ENCODE measurements at places on chromosomes 13 and 19.

GRCh38 chr13:47211106-47211505 lies 314.3 kb upstream of the HTR2A start:
- peak; percentile 51 for DNase-seq

GRCh38 chr19:28963486-28964250 lies 249.3 kb downstream of the UQCRFS1 start:
- DNase-seq, result no peak

DNA sequence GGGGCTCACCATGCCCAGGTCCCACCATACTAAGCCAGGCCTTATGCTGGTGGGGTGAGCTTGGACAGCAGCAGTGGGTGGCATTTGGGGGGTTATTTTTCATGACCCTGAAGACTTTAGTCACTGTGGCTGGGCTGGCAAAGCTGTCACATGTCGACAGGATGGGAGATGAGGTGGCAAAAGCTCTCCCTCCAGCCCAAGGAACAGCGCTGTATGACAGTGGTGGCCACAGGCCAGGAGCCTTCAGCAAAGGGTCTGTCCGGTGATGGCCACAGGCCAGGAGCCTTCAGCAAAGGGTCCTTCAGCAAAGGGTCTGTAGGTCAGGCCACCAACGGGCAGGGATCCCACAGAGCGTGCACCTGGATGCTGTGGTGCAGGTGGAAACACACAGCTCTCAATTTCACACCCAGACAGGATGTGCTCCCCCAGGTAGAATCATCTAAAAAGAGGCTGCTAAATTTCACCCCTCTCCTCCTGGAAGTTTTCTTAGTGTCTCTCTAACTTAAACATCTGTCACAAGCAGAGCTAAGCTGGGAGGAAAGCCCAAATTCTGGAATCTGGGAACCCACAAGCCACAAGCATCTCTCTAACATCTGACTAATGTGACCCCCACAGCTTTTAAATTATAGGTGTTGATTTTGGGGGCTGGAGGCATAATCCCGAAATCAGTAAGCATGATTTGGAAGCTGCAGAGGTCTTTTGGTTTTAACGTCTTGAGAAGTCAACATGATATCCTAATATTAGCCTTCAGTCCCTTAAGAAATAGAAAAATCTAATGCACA lies 23.0 kb downstream of the COL4A1 start:
- no peak for DNase-seq

DNA sequence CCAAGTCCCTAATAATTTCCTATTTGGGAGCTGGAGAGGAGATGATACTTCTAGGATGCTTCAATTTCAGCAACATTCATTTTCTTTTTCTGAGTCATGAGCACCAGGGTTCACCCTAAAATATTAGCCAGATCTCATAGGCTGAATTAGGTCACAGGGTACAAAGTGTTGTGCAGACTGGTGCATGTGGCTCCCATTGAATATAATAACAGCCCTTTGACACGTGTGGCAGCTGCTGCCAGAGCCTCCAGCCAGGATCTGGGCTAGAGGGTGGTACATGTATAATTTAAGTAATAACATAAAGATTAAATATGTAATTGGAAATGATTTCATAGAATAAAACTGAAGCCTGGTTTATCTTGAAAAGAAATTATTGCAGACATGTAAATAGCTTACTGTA lies 244.9 kb downstream of the ATP8A2 start:
- no peak for DNase-seq

GRCh38 chr19:21569494-21569865 lies 64.1 kb downstream of the ZNF429 start:
- DNase-seq, result peak; percentile 53

DNA sequence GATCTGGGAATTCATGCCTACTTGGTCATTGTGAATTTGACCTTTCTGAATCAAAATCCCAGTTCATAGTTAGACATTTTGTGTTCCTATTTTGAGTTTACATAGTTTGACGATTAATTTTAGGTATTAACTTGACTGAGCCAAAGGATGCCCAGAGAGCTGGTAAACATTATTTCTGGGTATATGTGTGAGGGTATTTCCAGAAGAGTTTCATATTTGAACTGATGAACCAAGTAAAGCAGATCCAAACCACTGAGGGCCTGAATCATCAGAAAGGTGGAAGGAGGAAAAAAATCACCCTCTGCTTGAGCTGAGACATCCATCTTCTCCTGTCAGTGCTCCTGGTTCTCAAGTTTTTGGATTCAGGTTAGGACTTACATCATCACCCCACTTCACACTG lies 116.6 kb downstream of the CYSLTR2 start:
- DNase-seq, result no peak

DNA sequence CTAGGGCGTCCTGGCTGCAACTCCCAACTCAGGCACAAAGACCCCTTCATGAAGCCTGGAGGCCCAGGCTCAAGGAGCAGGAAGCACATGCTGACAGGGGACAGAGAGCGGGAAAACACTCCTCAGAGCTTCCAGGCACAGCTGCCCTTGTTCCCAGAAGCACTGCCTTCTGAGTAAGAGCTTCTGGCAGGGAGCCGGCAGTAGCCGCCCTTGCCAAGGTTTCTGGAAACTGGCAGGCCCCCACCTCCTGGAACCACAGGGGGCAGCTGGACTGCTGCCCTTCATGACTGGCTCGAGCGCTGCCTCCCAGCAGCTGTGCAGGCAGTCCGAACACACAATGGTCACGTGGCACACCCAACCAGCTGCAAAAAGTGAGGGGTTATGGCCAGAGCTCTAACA lies 33.6 kb upstream of the EPHX3 start:
- DNase-seq, result peak; percentile 90

GRCh38 chr13:30373727-30374126 lies 48.6 kb upstream of the UBE2L5 start:
- no peak for DNase-seq

DNA sequence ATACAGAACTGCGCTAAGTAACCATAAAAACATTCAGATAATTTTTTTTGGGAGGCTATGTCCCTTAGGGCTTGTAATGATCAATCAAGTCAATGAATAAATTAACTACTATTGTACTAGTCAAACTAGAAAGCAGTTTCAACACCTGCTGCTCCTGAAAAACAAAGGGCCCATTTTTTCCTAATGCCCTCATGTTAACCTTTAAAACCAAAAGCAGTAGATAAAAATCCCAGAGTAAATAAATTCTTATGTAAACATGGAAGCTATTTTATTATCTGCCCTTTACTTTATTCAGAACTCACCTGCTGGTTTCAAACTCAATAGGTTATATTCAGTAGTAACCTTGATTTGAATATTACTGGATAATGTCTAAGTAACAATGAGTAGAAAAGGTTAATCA lies 159.5 kb upstream of the STARD13 start:
- no peak for DNase-seq

DNA sequence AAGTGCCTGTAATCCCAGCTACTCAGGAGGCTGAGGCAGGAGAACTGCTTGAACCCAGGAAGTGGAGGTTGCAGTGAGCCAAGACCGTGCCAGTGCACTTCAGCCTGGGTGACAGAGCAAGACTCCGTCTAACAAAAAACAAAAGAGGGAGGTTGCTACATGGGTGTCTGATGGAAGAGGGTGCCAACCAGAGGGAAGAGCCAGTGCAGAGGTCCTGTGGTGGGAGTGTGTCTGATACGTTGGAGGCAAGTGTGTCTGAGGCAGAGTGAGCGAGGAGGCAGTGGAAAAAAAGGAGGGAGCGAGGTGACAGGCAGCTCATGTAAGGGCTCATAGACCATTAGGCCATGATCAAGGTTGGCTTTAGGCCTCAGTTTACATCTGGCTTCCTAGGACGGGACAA lies 6.8 kb downstream of the PDE4A start:
- DNase-seq, result no peak

DNA sequence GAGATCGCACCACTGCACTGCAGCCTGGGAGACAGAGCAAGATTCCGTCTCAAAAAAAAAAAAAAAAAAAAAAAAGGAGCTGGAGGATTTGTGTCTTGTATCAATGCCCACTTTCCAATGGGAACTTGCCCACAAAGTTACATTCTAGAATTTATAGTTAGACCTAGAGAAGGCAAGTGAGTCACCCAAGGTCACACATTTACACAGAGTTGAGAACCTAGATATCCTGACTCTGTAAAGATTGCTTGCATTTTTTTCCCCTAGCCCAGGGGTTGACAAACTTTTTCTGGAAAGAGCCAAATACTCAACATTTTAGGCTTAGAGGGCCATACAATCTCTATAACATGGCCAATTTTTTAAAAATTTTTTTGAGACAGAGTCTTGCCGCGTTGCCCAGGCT lies 7.7 kb upstream of the BRD4 start:
- DNase-seq, result peak; percentile 44

DNA sequence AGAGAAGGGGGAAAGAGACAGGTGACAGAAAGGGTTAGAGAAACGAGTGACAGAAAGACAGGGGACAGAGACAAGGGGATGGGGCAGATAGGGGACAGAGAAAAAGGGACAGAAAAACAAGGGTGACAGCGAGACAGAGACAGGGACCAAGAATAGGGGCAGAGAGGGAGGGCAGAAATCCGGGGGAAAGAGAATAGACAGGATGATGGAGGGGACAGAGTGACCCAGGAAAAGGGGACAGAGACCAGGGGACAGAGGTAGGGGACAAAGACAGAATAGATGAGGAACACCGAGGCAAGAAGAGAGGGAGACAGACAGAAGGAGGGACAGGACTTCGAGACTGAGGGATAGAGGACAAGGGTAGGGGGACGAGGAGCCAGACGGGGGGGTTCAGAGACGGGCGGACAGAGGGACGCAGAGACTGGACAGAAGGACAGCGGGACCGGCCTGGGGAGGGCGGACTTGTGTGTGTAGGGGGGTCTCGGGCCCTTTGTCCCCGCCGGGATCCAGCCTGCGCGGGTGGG lies 593 bp downstream of the CADM4 start:
- DNase-seq, result no peak

- no peak for DNase-seq
These were observed 368.0 kb downstream of the FGF14 start for GRCh38 chr13:102033857-102034331.

DNA sequence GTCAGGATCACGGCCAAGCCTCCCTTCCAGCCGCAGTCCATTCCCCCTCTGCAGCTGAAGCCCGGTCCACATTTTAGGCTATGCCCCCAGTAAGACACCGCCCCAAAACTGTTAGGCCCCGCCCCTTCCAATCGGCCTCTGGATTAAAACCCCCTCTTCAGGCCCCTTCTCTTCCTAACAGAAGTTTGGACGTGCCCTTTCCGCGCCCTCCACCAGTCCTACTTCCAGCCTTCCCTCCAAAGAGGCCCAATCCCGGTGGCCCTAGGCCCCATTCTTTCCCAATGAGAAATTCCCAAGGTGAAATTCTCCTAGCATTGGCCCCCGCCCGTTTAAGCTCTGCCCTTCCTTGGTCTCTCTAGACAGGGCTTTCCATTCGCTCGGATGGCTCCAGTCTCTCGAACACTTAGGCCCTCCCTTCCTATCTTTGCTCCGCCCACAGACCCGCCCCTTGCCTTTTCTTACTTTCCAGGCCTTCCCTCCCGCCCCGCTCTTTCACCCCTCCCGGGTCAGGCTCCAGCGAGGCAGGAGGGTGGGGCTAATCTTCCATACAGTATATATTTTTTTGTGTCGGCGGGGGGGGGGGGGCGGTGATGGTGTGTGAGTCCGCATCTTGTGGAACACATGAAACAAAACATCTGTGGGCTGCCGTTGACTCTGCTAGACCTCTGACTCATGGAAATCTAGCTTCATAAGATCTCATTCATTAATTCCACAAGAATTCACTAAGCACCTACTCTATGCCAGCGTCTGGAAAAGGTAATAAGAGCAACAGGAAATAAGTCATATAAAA lies 13.6 kb downstream of the LTBP4 start:
- peak; percentile 98 for DNase-seq

DNA sequence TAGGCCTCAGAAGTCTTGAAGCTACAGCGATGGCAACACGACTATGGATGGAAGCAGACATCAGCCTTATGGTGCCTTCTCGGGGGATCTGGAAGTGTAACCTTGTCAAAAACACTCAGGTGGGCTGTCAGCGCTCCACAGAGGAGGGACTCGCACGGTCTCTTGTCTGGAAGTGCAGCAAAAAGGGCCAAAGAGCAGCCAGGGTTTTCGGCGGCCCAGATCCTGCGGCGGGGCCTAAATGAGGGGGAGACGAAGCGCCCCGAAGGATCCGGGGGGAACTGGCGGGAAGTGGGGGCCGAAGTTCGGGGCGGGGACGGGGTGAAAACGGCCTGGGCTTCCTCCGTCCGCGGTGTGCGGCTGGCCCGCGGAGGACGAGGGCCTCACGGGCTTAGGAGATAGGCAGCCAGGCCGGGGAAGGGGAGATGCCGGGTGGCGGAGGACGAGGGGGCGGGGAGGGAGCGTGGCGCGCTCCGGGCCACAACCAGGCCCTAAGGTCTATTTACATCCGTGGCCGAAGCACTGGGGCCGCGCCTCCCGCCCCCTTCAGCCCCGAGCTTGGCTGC lies 637 bp downstream of the RANBP3 start:
- no peak for DNase-seq

- no peak for DNase-seq
These were observed 612.6 kb downstream of the DACH1 start for GRCh38 chr13:71254384-71254783.

DNA sequence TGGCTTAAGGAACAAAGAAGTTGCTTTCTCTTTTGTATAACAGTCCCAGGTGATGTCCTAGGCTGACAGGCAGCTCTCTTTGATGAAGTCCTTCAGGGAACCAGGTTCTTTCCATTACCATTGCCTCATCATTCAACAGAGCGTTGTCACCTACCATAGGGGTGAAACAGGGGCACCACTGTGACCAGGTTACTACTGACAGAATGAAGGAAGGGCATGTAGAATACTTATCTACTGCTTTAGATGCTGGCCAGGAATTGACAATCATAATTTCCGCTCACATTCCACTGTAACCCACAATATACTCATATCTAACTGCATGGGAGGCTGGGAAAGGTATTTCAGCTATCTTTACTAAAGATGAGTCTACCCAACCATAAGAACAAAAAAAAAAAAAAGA lies 148.0 kb upstream of the FNDC3A start:
- no peak for DNase-seq

- no peak for DNase-seq
These were observed 31.7 kb downstream of the CEBPG start for GRCh38 chr19:33405254-33405552.

DNA sequence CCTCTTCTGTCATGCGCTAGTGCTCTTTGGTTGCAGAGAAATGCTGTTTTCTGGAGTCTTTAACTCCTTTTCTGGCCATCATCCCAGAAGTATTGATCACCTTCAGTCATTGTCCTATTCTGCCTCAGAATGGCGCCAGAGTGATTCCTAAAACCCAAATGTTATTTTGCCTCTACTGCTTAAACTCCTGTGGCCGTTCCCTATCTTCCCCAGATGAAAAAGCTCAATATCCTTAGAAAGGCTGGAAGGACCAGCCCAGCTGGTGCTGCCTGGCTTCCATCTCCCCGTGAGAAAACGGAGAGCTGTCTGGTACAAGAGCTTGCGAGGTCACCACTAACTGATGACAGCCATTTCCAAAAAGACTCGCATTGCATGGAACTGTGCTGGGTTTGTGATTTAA lies 179.1 kb downstream of the RBM26 start:
- DNase-seq, result no peak

GRCh38 chr19:49339301-49340068 lies 4.3 kb downstream of the CD37 start:
- peak; percentile 92 for DNase-seq

GRCh38 chr13:75794663-75795062 lies 158.5 kb downstream of the LMO7 start:
- DNase-seq, result no peak

GRCh38 chr19:15456871-15457700 lies 7.3 kb downstream of the RASAL3 start:
- no peak for DNase-seq

GRCh38 chr19:21468791-21469190 lies 36.6 kb upstream of the ZNF429 start:
- DNase-seq, result no peak

- DNase-seq, result no peak
These were observed 10.5 kb downstream of the SLC25A42 start for GRCh38 chr19:19074196-19074882.

- DNase-seq, result peak; percentile 63
These were observed at the start of gene YJEFN3 for GRCh38 chr19:19528721-19529490. TSS of gene YJEFN3 (plus strand) at chr19:19528911. CDS start at chr19:19528933, 22 bp downstream.

Data from amniotic epithelial cell (primary cell).